ENCODE measurements at places on chromosomes 2 and 18.

GRCh38 chr2:69151931-69152330 lies 139.0 kb downstream of the ANTXR1 start:
- no peaks in the 10 kb centered on the region for H3K36me3 ChIP-seq
- H3K27ac ChIP-seq = no peak overlapping the region
- H3K4me3 ChIP-seq = no peak overlapping the region
- no peaks in the 10 kb centered on the region for H3K27me3 ChIP-seq

DNA sequence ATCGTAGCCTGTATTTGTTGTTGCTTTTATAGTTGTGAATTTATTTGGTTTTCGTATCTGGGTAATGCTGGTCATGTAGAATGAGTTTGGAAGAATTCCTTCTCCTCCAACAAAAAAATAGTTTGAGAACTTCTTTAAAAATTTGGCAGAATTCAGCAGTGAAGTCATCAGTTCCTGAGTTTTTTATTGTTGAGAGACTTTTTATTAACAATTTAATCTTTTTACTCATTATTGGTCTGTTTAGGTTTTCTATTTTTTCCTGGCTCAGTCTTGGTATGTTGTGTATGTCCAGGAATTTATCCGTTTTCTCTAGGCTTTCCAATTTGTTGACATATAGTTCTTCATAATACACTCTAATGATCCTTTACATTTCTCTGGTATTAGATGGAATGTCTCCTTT lies 1613.3 kb upstream of the PIK3C3 start:
- no peaks in the 10 kb centered on the region for H3K36me3 ChIP-seq
- H3K4me3 ChIP-seq = no peak overlapping the region
- no peak for DNase-seq
- no peak overlapping the region for H3K27ac ChIP-seq
- no peaks in the 10 kb centered on the region for H3K27me3 ChIP-seq

DNA sequence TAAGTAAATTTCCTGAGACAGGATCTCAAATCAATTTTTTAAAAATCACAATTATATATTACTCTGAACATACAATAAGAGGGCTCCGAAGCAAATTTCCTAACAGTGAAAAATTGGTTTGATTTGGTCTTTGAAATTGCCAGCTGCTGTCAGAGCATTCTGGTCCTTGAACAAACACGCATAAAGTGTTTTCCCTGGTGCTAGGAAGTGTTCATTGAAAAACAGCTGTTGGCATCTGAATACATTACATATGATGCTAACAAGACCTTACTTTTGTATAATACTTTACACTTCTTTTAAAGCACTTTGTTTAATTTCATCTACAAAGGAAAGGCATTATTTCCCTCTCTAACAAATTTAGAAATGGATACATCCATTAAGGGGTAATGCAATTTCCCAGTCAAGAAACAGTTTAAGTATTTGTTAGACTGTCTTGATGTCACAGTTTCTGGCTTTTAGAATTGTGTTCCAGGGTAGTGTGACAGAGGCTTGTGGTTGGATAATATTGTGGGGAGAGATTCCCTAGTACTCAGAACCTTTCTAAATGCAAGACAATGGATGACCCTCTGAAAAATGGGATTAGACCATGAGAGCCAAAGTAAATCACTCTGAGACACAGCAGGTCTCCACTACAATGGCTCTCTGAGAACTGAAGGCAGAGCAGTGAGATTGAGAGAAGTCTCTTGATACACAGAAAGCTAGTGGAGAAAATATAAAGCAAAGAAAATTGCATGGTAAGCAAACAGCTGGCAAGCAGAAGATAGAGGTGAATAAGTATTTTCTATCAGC lies 299.0 kb downstream of the TRIB2 start:
- H3K27ac ChIP-seq = no peak overlapping the region
- H3K36me3 ChIP-seq = no peaks in the 10 kb centered on the region
- DNase-seq = no peak
- H3K27me3 ChIP-seq = no peaks in the 10 kb centered on the region
- H3K4me1 ChIP-seq = no peaks in the 10 kb centered on the region

- no peaks in the 10 kb centered on the region for H3K36me3 ChIP-seq
- H3K27ac ChIP-seq = no peak overlapping the region
- H3K4me3 ChIP-seq = no peak overlapping the region
- DNase-seq = no peak
- H3K4me1 ChIP-seq = no peaks in the 10 kb centered on the region
Measured at GRCh38 chr2:164622338-164623106, 1.2 kb upstream of the GRB14 start.

- DNase-seq = no peak
- no peaks in the 10 kb centered on the region for H3K27me3 ChIP-seq
- no peak overlapping the region for H3K27ac ChIP-seq
- H3K4me3 ChIP-seq = no peak overlapping the region
Measured at GRCh38 chr18:58934356-58934755, 69.7 kb downstream of the ZNF532 start.

DNA sequence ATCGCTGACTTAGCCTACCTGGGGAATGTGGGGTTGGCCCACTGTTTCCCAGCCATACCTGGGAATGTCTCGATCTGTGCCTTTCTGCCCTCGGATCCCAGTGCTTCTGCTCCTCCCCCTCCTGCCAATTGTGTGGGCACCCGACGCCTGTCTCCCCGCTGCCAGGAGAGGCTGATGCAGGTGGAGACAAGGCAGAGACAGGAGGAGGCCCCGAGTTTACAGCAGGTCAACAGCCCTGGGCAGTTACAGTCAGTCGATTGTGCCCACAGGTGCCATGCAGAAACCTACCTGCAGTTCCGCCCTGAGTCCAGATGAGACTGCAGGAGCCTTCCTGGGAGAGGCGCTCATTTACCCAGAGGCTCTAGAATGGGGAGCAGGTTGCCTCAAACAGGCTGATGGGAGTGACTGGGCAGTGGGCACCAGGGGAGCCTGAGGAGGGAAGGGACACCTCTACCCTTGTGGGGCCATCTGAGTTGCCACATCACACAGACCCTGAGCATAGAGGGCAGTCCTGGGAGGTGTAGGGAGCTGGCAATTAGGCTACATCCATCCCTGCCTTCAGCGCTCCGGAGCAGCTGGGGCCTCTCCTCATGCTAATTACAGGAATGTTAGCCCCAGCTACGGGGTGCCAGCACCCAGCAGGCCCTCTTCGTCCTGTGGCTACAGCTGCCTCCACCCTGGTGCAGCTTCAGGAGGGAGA lies 300.1 kb downstream of the NDUFA10 start:
- DNase-seq = no peak
- no peaks in the 10 kb centered on the region for H3K4me1 ChIP-seq
- H3K36me3 ChIP-seq = no peaks in the 10 kb centered on the region

DNA sequence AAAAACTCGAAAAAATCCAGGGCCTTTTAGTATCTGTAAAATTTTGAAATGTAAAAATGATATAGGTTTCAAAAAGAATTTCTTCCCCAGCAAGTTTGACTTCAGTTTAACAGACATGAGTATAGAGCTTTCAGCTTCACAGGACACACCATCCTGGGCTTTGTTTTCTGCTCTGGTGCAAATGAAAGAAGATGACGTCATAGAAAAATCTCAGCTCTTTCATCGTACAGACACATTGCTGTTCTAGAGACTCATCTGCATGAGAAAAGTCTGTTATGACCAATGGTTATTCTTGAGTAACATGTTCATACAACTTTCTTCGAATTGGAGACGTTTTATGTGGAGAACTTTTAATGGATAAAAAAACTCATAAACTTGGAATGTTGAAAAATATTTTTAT lies 111.7 kb upstream of the DYNAP start:
- no peak overlapping the region for H3K4me3 ChIP-seq
- no peak for DNase-seq

DNA sequence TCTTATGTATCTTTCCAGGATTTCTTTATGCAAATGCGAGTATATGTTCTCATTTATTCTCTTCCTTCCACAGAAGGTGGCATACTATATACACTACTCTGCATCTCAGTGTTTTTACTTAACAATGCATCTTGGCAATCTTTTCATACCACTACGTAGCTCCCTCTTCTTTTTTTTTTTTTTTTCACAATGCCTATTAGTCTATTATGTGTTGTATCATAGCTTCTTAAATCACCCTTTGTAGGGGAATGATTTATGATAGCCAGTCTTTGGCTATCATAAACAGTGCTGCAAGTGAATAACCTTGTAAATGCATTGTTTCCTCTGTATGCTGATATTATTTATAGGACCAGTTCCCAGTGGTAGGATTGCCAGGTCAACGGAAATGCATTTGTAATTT lies 204.2 kb downstream of the BABAM2 start:
- no peaks in the 10 kb centered on the region for H3K36me3 ChIP-seq
- H3K27me3 ChIP-seq = no peaks in the 10 kb centered on the region
- H3K4me1 ChIP-seq = peaks cover 15% of the 10 kb centered on the region
- H3K4me3 ChIP-seq = no peak overlapping the region

- H3K4me3 ChIP-seq = no peak overlapping the region
- no peaks in the 10 kb centered on the region for H3K36me3 ChIP-seq
- H3K27ac ChIP-seq = no peak overlapping the region
- DNase-seq = no peak
- peaks cover 35% of the 10 kb centered on the region for H3K4me1 ChIP-seq
- no peaks in the 10 kb centered on the region for H3K27me3 ChIP-seq
Measured at GRCh38 chr2:128284037-128284441, 34.6 kb downstream of the HS6ST1 start.

GRCh38 chr2:133317178-133317577 lies 251.1 kb downstream of the NCKAP5 start:
- DNase-seq = no peak
- H3K4me1 ChIP-seq = no peaks in the 10 kb centered on the region
- H3K27me3 ChIP-seq = no peaks in the 10 kb centered on the region
- H3K36me3 ChIP-seq = no peaks in the 10 kb centered on the region
- no peak overlapping the region for H3K4me3 ChIP-seq

GRCh38 chr18:41955688-41956087 lies 654 bp downstream of the PIK3C3 start:
- H3K4me3 ChIP-seq = peak overlapping the region; percentile 89
- peaks cover 21% of the 10 kb centered on the region for H3K4me1 ChIP-seq
- peak overlapping the region; percentile 85 for H3K27ac ChIP-seq
- no peaks in the 10 kb centered on the region for H3K27me3 ChIP-seq
- H3K36me3 ChIP-seq = no peaks in the 10 kb centered on the region
- no peak for DNase-seq

DNA sequence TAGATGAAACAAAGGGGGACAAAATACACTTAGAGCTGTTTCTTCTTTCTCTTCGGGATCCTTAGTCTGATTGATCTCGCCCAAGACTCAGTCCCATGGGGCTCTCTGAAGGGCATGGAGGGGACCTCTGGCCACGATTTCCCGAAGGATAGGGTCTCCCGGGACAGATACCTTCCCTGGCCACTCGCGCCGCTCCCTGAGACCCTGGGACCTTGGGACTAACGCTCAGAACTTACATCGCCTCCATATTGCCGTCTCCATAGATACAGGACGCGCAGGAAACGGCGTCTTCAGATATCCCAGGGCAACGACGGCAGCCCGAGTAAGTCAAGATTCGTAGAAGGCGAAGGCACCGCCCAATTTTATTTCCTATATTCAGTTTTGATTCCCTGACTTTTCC lies at the start of gene CFAP65:
Gene CFAP65, minus strand, starts transcription at position 265 of the 400 bp plus-strand sequence. CDS start 2,468 bp downstream, outside the sequence.
- peaks cover 35% of the 10 kb centered on the region for H3K27me3 ChIP-seq
- peak within 1 kb of the TSS; percentile 35 for H3K4me3 ChIP-seq
- H3K27ac ChIP-seq = no peak within 1 kb of the TSS
- peaks cover 4% of the 10 kb centered on the region for H3K4me1 ChIP-seq

DNA sequence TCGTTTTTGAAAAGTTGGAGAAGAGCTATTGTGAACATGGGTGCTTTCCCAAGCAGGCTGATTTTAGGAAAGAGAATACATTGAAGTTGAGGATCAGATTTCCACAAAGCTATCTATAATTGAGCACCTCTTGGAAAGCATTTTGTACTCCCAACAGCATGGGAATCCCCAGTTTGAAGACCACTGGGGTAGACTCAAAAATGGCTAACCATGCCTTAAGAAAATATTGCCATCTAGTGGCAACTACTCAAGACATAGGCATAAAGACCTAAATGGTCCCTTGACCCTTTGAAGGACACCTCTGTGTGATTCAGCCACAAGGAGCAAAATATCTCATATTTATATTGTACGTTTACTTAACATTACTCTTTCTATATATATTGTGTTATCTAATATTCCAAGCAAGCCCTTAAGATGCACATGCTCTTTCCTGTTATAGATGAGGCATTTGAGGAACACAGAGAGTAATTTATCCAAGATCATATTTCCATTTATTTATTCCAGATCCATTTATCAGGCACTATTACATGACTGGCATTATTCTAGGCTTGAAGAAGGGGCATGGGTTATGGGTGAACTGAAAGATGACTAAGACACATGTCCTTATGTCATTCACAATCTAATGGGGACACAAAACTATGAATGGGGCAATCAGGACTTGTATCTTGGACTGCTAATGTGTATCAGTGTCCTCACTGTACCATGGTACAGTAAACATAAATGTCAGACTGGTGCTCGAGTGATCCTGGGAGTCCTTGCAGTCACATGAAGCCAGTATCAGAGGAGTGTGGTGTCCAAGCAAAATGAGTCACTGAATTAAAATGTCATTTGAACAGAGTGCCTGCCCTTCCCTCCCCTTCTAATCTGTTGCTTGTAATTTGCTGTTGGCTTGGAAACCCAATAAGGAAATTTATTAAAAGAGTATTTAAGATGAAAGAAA lies 121.0 kb upstream of the XPO1 start:
- H3K4me3 ChIP-seq = no peak overlapping the region
- H3K4me1 ChIP-seq = peaks cover 24% of the 10 kb centered on the region
- H3K27ac ChIP-seq = peak overlapping the region; percentile 80
- H3K27me3 ChIP-seq = no peaks in the 10 kb centered on the region

- no peak overlapping the region for H3K4me3 ChIP-seq
- H3K4me1 ChIP-seq = peaks cover 14% of the 10 kb centered on the region
- no peak overlapping the region for H3K27ac ChIP-seq
- DNase-seq = no peak
- H3K27me3 ChIP-seq = no peaks in the 10 kb centered on the region
- no peaks in the 10 kb centered on the region for H3K36me3 ChIP-seq
Measured at GRCh38 chr2:86625096-86625495, 1.4 kb upstream of the RNF103 start.

DNA sequence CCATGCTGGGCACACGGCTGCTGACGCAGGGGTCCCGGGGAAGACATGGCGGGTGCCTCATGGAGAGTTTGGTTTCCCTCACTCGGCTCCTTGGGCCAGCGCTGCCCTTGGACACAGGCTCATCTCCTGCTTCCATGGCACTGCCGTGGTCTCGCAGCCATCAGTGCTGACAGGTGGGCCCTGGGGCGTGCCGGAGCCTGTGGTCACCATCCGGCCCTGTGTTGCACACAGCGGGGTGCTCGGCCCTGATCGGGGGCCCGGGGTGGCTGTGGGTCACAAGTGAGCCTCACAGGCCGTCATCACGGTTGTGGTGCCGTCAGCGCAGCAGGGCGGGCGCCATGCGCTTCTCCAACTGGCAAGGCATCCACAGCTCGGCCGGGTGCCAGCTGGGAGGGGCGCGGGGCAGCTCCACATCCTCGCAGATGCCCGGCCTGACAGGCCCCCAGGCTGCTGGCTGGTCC lies 582 bp downstream of the RTP5 start:
- no peaks in the 10 kb centered on the region for H3K36me3 ChIP-seq
- H3K4me1 ChIP-seq = no peaks in the 10 kb centered on the region
- no peak overlapping the region for H3K27ac ChIP-seq
- DNase-seq = no peak

All from gastrocnemius medialis (tissue), 4 donors.